ENCODE measurements at places on chromosomes 11 and 22.

DNA sequence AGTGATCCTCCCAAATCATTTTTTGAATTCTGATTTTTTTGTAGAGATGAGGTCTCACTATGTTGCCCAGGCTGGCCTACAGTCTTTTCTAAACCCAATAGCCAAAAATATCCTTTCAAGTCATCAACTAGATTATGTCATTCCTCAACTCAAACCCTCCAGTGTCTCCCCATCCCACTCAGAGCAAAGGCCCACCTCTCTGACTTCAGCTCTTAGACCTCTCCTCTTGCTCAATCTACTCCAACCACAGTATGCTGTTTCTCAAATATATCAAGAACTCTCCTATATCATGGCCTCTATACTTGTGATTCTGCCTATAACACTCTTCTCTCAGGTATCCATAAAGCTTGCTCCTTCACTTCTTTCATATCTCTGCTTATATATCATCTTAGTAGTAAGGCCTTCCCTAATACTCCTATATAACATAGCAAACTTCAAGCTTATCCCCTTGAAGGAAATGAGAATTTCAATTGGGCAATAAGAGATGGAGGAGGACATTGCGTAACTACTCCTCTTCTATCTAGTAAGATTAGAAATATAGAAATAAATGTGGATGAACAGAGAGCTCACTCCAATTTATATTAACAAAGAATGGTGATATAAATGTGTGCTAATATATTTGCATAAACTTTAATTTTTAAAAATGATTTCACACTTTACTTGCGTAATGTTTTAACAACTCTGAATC is 24.5 kb downstream of the DLG2 start:
- no peak for DNase-seq

DNA sequence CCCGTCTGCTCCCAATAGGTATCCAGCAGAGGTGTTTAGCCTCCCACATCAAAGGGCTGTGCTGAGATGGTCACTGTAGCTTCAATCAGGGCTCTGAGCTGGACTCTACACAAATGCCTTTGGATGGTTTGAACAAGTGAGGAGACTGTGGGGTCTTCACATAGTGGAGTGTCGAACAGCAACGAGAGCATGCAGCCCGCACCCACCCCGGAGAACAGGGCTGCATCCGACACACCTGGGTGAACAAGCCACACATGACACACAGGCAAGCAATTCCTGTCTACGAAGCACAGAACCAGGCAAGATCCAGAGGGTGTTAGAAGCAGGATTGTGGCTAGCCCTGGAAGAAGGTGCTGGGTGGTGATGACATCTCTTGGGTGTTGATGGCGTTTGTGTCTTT is 58.0 kb upstream of the FGF3 start:
- DNase-seq: no peak

DNA sequence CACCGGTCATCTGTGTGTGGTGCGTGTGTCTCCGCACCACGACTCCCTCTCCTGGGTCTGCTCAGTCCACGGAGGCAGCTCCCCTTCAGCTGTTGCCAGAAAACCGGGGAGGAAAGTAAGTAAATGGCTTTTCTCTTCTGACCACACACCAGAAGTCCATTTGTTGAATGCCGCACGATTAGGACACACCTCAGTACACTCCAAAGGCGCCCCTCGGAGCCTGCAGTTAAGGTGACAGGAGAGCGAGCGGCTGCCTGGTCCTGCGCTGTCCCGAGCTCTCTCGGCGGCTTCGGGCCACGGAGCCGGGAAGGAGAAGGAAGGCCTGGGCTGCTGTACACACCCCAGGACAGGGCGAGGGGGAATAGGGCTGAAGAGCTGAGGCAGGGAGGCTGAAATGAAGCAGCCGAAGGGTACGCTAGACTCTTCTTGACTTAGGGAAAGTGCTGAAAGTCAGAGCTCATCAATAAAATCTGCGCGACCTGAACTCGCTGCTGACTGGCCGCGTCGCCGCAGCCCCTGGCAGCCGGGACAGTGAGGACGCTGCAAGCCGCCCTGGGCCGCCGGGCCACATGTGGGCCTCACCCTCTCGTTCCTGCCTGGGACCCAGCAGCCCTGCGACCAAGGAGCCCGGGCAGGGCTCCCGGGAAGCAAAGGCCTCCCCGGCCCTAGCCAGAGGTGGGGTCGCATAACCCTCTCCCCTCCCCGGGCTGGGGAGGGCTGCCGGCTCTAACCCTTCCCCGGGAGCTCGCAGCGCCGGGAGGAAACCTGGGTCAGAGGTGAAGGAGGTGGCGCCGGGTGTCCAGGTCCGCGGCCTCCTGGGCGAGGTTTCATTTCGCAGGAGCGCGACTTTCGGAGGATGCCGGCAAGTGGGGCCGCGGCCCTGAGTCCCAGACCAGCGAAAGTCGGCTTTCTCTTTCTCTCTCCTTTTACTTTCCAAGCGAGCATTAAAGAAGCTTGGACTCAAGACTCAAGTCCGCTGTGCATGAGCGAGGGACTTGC is 1.6 kb upstream of the PAX6 start:
- DNase-seq: no peak

- no peak for DNase-seq
These were observed 30.0 kb upstream of the RAB39A start for GRCh38 chr11:107898270-107898669.

- no peak for DNase-seq
These were observed 4.5 kb downstream of the LRRC75B start for GRCh38 chr22:24588381-24588756.

DNA sequence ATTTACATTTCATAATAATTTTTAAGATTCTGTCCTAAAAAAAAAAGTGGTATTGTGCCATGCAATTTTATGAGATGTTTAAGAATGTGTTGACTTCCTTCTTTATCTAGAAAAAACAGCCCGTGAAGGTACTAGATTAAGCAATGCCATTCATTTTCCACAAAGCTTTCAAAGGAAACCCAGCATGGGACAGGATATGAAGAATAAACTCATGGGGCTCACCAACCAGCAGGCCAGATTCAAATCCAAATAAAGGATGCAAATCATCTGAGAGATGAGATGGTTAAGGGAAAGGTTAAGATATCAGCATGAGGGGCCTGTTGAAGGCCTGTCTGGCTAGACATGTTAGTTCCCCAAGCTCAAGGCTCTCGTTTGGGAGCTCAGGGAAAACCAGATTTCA is 199.1 kb downstream of the SWAP70 start:
- no peak for DNase-seq

- peak; percentile 32 for DNase-seq
These were observed 7.3 kb downstream of the C11orf97 start for GRCh38 chr11:94519478-94520084.

DNA sequence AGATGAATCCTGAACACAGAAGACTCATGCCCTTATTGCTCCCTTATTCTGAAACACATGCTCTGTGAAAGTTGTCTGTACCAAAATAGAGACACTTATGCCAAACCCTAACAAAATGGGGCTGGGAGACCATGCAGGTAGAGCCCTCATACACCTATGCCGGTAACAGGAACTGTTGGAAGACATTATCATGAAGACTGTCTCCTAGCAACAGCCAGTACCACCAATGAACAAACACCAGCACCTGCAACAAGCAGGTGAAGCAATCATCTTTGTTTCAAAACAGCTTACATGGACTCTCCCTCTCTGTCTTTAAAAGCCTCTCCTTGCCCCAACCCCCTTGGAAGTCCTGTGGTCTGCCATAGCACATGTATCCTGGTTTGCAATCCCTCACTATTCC is 17.2 kb downstream of the SLC5A4 start:
- DNase-seq: no peak

GRCh38 chr22:42303396-42304323 is 33.2 kb upstream of the TCF20 start:
- DNase-seq: no peak

- DNase-seq: no peak
These were observed at the start of gene GAL for GRCh38 chr11:68684385-68685356. GAL (plus strand) TSS chr11:68684544; CDS start chr11:68684924, 380 bp downstream.

DNA sequence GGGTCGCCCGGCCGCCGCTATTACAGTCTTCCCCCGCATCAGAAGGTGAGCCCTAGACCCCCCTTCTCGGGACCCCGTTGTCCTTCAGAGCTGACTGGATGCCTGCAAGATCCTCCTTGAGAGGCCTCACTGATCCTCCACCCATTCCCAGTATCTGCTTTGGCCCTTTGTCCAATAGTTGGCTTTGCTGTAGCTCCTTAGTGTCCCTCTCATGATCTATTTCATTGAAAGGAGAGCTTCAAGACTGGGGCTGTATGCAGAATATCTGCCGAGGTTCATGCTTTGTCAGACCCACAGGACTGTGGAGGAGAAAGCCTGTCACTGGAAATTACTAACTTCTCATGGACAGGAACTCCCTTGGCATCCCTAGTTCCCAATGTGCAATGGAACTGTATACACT is 499 bp downstream of the DLAT start:
- DNase-seq: peak; percentile 33

DNA sequence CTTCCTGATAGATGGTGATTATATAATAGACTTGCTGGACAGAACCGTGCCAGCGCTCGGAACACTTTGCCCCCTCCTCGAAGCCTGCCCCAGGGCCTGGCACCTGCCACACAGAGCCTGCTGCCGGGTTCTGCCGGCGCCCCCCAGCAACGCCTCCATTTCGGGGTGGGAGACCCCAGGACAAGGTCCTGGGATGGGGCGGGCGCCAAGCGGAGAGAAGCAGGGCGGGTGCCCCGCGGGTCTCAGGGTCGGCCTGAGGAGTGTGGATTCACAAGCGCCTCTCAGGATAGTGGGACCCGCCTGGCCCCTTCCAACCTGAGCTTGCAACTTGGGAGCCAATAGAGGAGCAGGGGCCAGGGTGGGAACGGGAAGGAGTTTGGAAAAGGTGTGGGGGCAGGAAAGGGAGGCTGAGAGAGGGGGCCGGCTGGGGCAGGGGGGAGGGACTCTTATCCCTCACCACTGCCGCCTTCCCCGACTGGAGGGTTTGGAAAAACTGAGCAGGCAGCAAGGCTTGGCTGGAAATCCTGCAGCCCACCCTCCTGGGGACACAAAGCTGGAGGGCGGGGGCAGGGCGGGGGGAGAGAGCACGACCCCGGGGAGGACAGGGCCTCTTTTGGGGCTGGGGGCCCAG is 3.3 kb upstream of the BCL9L start:
- DNase-seq: peak; percentile 71

GRCh38 chr11:95156916-95157541 is 67.4 kb downstream of the ENDOD1 start:
- no peak for DNase-seq

DNA sequence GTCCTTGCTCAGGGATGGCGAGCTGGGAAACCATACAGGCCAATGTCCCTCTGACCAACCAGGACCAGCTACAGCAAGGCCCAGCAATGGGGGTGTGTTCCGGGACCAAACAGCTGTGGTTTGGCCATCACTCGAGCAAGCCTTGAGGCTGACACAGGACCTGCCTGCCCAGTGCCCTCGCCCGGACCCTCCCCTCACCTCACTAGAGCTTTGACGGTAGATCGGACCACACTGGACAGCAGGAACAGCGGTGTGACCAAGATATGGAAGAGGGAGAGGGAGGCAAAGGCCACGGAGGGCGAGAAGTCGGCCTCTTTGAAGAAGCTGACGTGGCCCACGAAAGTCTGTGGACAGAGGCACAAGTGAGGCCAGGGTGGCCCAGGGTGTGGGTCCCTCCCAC is 42.2 kb upstream of the KCNJ11 start:
- DNase-seq: no peak

- no peak for DNase-seq
These were observed 72.8 kb upstream of the CLNS1A start for GRCh38 chr11:77710358-77710757.

DNA sequence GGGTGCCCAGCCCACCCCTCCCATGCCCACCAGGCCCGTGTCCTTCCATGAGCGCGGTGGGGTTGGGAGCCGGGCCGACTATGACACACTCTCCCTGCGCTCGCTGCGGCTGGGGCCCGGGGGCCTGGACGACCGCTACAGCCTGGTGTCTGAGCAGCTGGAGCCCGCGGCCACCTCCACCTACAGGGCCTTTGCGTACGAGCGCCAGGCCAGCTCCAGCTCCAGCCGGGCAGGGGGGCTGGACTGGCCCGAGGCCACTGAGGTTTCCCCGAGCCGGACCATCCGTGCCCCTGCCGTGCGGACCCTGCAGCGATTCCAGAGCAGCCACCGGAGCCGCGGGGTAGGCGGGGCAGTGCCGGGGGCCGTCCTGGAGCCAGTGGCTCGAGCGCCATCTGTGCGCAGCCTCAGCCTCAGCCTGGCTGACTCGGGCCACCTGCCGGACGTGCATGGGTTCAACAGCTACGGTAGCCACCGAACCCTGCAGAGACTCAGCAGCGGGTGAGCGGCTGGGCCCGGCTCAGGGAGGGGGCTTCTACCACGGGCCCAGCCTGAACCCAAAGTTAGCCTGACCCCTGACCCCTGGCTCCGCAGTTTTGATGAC is 3.0 kb downstream of the PKP3 start:
- DNase-seq: no peak

DNA sequence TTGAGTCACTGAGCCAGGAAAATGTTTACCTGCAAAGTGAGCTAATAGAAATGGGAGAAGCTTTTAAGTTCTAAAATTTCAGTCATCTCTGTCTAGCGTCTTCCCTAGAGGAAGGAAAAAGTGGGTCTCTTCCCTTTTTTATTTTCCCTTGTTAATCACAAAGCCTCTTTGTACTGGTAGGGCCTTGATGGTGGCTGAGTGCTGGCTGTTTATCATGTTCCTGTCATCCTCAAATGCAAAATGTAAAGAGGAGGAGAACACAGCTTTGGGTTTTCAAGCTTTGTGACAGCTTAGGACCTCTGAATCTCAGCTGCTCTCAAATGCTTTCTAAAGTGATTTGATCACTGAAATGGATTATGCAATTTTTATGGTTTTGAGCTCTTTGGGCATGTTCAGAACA is 222.0 kb downstream of the TMEM135 start:
- DNase-seq: no peak

DNA sequence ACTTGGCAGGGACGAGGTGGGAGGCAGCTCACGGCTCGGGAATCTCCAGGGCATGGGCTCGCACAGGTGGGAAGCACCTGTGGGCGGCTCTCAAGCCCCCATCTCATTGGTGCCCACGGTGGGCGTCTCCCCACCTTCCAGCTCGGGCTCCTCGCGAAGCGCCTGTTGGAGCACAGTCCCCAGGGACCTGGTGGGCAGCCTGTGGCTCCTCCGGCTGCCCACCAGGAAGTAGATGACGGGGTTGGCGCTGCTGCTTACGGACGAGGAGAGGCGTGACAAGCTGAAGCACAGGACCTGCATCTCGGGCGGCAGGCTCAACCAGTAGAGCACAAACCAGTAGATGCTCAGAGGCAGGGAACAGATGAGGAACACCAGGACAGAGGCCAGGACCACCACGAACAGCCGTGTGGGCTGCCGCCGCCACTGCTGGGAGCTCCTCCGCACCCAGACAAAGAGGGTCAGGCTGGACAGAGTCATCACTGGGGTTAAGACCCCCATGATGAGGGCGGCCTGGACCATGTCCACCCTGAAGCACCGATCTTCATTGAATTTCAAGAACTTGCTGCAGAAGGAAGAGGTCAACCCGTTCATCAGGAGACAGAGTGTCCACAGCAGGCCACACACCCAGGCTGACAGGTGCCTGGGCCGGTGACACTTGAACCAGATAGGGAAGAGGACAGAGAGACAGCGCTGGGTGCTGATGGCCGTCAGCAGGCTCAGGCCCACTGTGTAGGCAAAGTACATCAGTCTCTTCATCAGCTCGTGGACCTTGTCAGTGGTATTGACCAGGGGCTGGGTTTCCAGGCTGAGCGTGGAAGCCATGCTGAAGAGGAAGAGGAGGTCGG is 633 bp downstream of the MRGPRD start:
- DNase-seq: no peak

Data from KG1 (cell line).